ENCODE measurements at places on chromosomes 4 and X.

- no peak for DNase-seq
Observed at GRCh38 chrX:110132450-110133114, 129.7 kb downstream of the TMEM164 start.

DNA sequence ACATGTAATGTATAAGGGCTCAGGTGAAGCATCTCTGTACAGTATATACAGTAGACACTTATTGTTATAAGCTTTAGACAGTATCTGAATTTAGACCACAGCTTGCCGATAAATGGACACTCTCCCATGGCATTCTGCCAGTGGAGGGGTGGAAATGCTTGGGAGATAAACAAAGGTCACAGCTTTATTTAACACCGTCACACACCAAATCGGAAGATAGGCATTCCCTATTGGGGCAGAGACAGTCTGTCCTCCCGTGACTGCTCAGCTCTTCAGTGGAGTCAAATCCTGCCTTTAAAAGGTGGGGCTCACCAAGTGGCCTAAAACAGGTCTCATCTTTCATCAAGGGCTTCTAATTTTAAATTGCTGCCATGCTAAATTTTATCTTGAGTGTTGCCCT lies 178.8 kb downstream of the CAMK2D start:
- DNase-seq = no peak

DNA sequence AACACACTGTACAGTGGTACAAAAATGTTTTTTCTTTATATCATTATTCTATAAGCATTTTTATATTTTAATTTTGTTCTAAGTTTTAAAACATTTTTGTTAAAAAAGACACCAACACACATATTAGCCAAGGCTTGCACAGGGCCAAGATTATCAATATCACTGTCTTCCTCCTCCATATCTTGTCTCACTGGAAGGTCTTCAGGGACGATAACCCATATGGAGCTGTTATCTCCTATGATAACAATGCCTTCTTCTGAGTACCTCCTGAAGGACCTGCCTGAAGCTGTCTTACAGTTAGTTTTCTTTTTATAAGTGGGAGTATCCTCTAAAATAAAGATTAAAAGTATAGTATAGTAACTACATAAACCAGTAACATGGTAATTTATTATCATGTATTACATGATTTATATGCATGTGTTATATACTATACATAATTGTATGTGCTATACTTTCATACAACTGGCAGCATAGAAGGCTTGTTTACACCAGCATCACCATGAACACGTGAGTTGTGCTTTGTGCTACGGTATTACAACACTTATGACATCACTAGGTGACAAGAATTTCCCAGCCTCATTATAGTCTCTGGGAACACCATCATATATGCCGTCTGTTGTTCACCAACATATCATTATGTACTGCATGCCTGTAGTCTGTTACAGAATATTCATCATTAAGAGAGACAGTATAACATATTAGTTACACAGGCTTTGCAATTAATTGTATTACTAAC lies 90.7 kb downstream of the WDFY3 start:
- DNase-seq = no peak

GRCh38 chr4:143356493-143356892 lies 19.8 kb downstream of the GAB1 start:
- no peak for DNase-seq

GRCh38 chr4:112975567-112976355 lies 73.7 kb upstream of the ANK2 start:
- no peak for DNase-seq

DNA sequence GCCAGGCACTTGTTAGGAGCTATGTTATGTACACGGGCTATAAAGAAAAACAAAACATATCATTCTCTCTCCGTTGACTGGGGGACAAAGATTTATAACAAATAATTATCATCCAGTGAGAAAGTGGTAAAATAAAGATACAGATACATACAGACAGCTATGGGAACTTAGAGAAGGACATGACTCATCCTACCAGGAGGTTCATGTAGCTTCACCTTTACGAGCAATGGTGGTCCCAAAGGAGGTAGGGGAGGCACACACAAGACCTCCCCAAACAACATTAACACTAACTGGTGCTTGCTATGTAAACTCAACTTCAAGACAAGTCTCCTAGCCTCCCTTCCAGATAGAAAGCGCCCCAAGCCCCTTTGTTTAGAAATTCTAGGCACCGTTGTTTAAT lies 8.9 kb downstream of the AMBN start:
- DNase-seq = no peak

All from H7 (cell line).